ENCODE measurements at places on chromosomes 4 and X. TPM values are rescaled to one million over a fixed set of nuclear protein-coding genes. Genes with fewer than 3 reads are reported as not detected.

HTN1 gene
- not detected for total RNA-seq

CENPVL1 gene
- total RNA-seq: not detected

SH3D19 gene
- total RNA-seq: 34.0 TPM

GAGE1 gene
- total RNA-seq: not detected

GASK1B gene
- total RNA-seq: 38.0 TPM

SASH3 gene
- total RNA-seq: not detected

RLIM gene
- total RNA-seq: 39.9 TPM

CXorf51B gene
- not detected for total RNA-seq

FAM9C gene
- under 0.01 TPM for total RNA-seq

HS6ST2 gene
- total RNA-seq: not detected

UNC5C gene
- total RNA-seq: 4.1 TPM

OSTC gene
- total RNA-seq: 170 TPM

SYN1 gene
- total RNA-seq: 0.09 TPM

SPANXD gene
- not detected for total RNA-seq

TRIM61 gene
- 1.6 TPM for total RNA-seq

TMEM156 gene
- total RNA-seq: 0.17 TPM

GDPD2 gene
- not detected for total RNA-seq

PRSS12 gene
- total RNA-seq: 40.7 TPM

CSAG1 gene
- not detected for total RNA-seq

Data from bronchial smooth muscle cell (primary cell).